ENCODE measurements at places on chromosomes 7 and 10. TPM values are rescaled to one million over a fixed set of nuclear protein-coding genes. Genes with fewer than 3 reads are reported as not detected.

DNA sequence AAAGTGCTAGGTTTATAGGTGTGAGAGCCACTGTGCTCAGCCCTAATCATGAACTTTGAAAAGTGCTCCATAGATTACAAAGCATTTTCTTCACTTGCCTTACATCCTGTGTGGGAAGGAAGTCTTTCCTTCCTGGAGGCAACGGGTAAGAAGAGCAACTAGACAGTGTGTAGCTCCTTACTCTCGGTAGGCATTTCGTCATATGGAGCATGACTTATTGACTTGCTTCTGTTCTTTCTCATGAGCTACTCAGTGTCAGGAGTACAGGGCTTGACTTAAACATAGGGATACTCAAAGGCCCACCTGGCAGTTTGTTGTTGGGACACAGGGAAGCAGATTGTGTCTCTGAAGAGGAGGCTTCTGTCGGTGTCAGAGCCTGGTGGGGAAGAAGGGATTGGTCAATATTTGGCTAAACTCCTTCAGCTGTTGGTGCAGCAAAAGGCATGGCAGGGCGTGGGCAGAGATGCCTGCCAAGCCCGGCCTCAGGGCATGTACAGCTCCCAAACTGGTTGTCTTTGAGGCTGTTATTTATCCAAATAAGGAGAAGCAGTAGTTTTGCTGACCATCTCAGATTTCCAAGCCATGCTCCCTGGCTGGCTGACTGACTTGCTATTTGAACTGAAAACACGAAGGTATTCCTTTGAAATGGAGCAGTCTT is 248.9 kb downstream of the KIAA1217 start:
- peak overlapping the region; percentile 87 for H3K27ac ChIP-seq
- H3K36me3 ChIP-seq = no peaks in the 10 kb centered on the region
- DNase-seq = peak; percentile 97
- no peak overlapping the region for H3K4me3 ChIP-seq

GHRHR gene
- total RNA-seq = not detected

BTAF1 gene
- 51.2 TPM for total RNA-seq

- peak overlapping the region; percentile 93 for H3K27ac ChIP-seq
- H3K36me3 ChIP-seq = no peaks in the 10 kb centered on the region
- peak overlapping the region; percentile 75 for H3K4me3 ChIP-seq
- H3K27me3 ChIP-seq = no peaks in the 10 kb centered on the region
- DNase-seq = peak; percentile 72
- H3K4me1 ChIP-seq = peaks cover 20% of the 10 kb centered on the region
Observed at GRCh38 chr10:97714401-97715258, 1.1 kb downstream of the MARVELD1 start.

- no peak overlapping the region for H3K27ac ChIP-seq
- no peaks in the 10 kb centered on the region for H3K27me3 ChIP-seq
- no peaks in the 10 kb centered on the region for H3K4me1 ChIP-seq
- DNase-seq = no peak
- H3K4me3 ChIP-seq = no peak overlapping the region
Observed at GRCh38 chr10:126701526-126701925, 31.0 kb upstream of the C10orf90 start.

MOSPD3 gene
- 11.8 TPM for total RNA-seq

ZNF117 gene
- total RNA-seq = 37.4 TPM

GRCh38 chr7:26417911-26418413 is 126.3 kb downstream of the SNX10 start:
- DNase-seq = no peak
- H3K4me1 ChIP-seq = no peaks in the 10 kb centered on the region
- no peak overlapping the region for H3K4me3 ChIP-seq
- H3K27ac ChIP-seq = no peak overlapping the region

- H3K27ac ChIP-seq = peak overlapping the region; percentile 92
- DNase-seq = no peak
- no peaks in the 10 kb centered on the region for H3K27me3 ChIP-seq
- H3K36me3 ChIP-seq = no peaks in the 10 kb centered on the region
- no peak overlapping the region for H3K4me3 ChIP-seq
Observed at GRCh38 chr10:3482200-3482993, 302.6 kb downstream of the KLF6 start.

DNA sequence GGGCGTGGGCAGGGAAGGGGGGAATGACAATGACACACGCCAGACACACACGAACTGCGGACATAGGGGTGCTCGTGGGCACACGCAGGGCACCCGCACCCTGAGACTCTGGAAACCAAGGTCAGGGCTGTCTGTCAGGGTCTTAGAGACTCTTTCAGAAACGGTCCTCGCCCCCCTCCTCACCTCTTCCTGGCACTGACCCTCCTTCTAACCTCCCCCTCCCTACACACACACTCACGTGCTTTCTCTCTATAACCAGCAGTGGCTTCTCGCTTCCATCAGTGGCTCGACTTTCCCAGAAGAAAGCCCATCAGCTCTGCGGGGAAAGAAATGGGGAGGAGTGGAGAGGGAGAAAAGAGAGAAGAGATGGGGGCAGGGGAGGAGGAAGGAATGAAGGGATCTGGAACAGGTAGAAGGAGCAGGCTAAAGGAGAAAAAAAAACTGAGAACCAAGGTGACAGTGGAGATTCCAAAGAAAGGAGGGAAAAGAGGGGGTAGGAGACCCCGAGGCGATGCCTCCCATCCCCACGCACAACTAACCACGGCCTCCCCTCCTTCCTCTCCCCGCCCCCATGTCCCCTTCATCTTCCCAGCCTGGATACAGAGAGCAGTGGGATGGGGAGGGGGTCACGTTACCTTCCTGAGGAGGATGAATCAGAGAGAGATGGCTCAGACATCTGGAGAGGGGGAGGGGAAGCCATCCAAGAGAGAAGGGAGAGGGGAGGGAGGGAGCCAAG is 1.7 kb upstream of the VGF start:
- no peak for DNase-seq
- H3K4me1 ChIP-seq = peaks cover 16% of the 10 kb centered on the region
- H3K27me3 ChIP-seq = peaks cover 96% of the 10 kb centered on the region
- no peak overlapping the region for H3K4me3 ChIP-seq

DNA sequence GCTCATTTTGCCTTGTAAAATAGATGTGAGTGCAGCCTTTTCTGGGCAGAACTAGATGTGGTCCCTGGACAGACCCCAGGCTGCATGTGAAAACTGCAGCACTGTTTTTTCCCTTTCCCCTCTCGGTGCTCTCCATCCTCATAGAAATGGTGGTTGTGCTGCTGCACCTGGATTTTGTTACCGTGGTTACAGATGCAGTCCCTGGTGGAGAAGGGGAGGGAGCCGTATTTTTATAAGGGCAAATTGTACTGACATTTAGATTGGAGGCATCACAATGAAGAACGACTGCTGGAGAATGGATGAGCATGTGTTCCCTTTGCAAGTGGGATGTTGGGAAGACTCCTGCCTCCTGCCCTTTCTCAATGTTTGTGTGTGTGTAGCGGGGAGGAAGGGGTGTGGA is 469.9 kb downstream of the CCSER2 start:
- H3K36me3 ChIP-seq = no peaks in the 10 kb centered on the region
- no peaks in the 10 kb centered on the region for H3K27me3 ChIP-seq

GRCh38 chr10:101132636-101133473 is 1.8 kb downstream of the TLX1 start:
- peaks cover 20% of the 10 kb centered on the region for H3K27me3 ChIP-seq
- no peak overlapping the region for H3K4me3 ChIP-seq
- peaks cover 11% of the 10 kb centered on the region for H3K4me1 ChIP-seq
- H3K27ac ChIP-seq = no peak overlapping the region
- no peak for DNase-seq

- DNase-seq = no peak
- H3K27ac ChIP-seq = no peak overlapping the region
- no peak overlapping the region for H3K4me3 ChIP-seq
- H3K27me3 ChIP-seq = no peaks in the 10 kb centered on the region
Observed at GRCh38 chr10:56035489-56035888, 325.6 kb downstream of the ZWINT start.

DNA sequence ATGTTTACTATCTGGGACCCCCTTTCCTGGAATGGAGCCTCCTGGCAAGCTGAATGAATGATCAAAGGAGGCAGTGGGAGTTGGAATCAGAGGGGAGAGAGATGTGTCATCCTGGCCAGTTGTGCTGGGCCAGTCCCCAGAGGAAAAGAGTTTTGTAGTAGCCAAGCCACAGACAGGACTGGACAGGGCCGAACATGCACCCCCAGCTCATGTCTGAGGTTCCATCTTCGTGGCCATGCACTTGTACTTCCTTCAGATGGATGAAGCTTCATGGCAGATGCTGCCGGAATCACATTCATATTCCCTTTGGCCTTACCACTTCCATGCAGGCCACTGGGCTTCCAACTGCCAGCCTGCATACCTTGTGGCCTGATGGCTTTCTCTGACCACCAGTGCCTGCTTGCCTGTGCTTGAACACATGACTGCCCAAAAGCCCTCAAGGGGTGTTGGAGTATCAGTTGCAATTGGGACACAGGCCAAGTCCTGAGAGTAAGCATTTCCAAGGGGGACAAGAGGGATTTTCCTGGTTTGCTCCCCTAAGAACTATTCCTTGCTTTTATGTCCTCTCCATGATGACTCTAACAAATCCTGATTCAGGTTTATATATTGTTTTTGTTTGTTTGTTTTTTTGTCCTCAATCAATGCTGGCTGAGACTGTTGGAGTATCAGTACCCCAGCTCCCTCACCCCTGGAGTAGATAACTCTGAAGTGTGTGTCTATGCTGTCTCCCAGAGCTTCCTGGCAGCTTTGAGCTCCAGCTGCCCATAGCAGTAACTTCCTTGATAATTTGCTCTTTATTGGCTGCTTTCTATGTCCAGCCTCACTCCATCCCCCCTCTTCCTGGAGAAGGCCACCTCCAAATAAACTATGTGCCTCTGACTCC is 63.6 kb downstream of the TMEM130 start:
- H3K36me3 ChIP-seq = no peaks in the 10 kb centered on the region
- no peak overlapping the region for H3K4me3 ChIP-seq
- no peaks in the 10 kb centered on the region for H3K4me1 ChIP-seq
- no peaks in the 10 kb centered on the region for H3K27me3 ChIP-seq
- DNase-seq = no peak

DNA sequence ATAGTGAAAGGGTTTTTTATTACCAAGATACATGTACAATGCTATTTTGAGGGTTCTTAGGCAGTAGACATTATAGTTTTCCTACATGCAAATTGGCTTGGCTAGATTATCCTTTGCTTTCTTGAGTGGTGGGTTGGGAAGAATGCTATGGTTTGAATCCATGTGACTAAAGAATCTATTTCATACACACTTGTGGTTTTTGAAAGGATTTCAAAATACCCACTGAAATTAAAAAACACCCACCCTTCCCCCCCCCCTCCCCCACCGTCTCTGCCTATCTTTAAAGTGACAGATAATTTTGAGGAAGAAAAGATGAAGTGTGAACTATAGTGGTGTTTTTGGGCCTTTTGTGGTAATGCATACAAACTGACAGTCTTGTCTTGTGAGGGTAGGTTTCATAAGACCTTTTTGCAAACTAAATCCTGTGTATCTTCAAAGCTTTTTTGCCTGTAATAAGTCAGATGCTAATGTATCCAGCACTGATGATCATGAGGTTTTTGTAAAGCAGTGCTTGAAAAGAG is 90.9 kb downstream of the TPST1 start:
- H3K27me3 ChIP-seq = no peaks in the 10 kb centered on the region
- no peak overlapping the region for H3K4me3 ChIP-seq
- no peaks in the 10 kb centered on the region for H3K36me3 ChIP-seq
- DNase-seq = no peak
- H3K4me1 ChIP-seq = no peaks in the 10 kb centered on the region

CRYGN gene
- not detected for total RNA-seq

GRCh38 chr10:42428534-42428933 is 209.8 kb downstream of the ZNF33B start:
- no peak overlapping the region for H3K27ac ChIP-seq
- H3K27me3 ChIP-seq = no peaks in the 10 kb centered on the region
- H3K4me3 ChIP-seq = no peak overlapping the region
- H3K4me1 ChIP-seq = no peaks in the 10 kb centered on the region
- no peak for DNase-seq
- no peaks in the 10 kb centered on the region for H3K36me3 ChIP-seq

DNA sequence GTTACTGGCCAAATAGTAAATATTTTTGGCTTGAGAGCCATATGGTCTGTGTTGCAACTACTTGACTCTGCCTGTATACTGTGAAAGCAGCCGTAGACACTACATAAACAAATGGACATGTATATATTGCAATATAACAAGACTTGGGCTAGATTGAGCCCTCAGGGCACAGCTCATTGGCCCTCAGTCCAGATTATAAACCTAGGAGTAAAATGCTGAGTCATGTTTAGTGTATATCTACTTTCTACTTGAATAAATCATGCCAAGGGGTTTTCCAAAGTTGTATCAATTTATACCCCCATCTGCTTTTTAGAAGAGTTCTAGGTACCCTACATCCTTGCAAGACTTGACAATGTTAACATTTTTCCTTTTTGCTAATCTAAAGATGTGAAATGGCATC is 27.4 kb upstream of the POU6F2 start:
- no peaks in the 10 kb centered on the region for H3K4me1 ChIP-seq
- H3K27me3 ChIP-seq = peaks cover under 1% of the 10 kb centered on the region
- DNase-seq = no peak
- no peak overlapping the region for H3K27ac ChIP-seq
- H3K4me3 ChIP-seq = no peak overlapping the region
- H3K36me3 ChIP-seq = no peaks in the 10 kb centered on the region

GRCh38 chr7:140691376-140692045 is 5.0 kb upstream of the NDUFB2 start:
- DNase-seq = no peak
- H3K4me3 ChIP-seq = no peak overlapping the region
- no peaks in the 10 kb centered on the region for H3K4me1 ChIP-seq

FOXI2 gene
- total RNA-seq = not detected

Data from breast epithelium (tissue), 4 donors.